ENCODE measurements at places on chromosomes 6 and 20.

- no peak for DNase-seq
These were observed 34.0 kb downstream of the NUDT3 start for GRCh38 chr6:34358389-34358905.

GRCh38 chr6:37016995-37017394, 11.5 kb downstream of the FGD2 start:
- DNase-seq = no peak

GRCh38 chr6:161836643-161837448, 563.0 kb upstream of the AGPAT4 start:
- DNase-seq = no peak

DNA sequence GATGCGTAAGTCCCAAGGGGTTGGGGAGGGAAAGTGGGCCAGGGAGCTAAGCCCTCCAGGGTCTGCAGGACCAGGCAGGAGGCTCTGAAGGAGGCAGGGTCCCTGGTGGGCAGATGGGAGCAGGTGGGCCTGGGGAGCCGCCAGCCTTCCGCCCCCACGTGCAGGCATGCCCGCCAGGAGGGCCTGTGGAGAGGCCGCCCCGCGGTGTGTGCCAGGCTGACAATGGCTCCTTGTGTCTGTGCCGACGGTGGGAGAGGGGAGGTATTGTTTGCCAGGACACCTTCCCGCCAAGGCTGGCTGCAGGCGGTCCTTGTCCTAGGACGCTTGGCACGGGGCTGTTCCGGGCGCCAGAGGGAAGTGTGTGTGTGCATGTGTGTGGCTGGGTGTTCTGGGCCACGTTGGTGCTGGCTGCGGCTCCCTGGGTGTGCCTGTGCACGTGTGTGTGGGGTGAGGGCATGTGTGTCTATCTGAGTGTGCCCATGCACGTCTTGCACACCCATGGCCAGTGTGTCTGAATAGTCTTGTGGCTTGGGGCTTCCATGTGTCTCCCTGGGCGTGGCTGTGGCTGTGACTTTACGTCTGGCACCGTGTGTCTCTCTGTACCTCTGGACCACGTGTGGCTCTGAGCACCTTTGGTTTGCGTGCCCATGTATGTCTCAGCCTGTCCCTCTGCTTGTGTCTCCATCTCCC, 153.0 kb downstream of the CEBPB start:
- no peak for DNase-seq

DNA sequence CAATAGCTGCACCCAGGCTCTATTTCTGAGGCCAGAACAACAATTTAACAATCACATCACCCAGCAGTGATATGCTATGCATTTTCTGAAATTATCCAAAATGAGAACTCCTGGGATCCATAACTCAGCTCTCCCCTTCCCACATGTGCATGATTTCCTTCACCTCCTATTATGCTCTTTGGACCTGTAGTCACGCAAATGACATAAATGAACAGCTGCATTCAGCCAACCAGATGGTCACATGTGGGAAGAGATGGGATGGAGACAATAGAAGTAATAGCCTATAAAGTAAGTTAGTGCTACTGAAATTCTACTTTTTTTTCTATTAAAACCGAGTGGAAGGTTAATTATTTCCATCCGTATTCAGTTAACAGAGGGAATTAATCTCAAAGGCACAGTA, 662.1 kb upstream of the ID4 start:
- DNase-seq = no peak
